ENCODE measurements at places on chromosomes 3 and 15. TPM values are rescaled to one million over a fixed set of nuclear protein-coding genes. Genes with fewer than 3 reads are reported as not detected.

DNA sequence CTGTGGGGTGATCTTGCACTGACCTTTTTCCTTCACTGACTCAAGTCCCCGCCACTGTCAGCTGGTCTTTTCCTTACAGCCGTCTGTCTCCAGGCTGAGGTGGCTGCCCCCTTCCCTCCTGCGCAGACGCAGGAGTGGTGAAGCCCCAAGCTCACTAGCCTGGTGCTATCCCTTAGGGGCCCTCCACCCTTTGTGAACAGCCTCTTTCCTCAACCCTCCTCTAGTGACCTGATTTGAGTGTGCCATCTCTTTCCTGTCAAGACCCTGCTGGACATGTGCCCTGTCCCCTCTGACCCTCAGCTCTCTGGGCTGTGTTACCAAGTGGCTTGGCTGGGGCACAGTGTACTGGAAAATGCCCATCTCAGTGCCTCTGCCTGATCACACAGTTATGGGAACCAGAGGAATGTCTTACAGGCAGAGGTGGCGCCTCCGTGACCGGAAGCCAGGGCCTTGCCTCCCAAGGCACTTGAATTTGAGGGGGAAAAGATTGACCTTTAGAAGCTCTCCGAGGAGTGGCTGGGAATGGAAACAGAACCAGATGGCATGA, 8.7 kb downstream of the KBTBD13 start:
- no peak for DNase-seq

DNA sequence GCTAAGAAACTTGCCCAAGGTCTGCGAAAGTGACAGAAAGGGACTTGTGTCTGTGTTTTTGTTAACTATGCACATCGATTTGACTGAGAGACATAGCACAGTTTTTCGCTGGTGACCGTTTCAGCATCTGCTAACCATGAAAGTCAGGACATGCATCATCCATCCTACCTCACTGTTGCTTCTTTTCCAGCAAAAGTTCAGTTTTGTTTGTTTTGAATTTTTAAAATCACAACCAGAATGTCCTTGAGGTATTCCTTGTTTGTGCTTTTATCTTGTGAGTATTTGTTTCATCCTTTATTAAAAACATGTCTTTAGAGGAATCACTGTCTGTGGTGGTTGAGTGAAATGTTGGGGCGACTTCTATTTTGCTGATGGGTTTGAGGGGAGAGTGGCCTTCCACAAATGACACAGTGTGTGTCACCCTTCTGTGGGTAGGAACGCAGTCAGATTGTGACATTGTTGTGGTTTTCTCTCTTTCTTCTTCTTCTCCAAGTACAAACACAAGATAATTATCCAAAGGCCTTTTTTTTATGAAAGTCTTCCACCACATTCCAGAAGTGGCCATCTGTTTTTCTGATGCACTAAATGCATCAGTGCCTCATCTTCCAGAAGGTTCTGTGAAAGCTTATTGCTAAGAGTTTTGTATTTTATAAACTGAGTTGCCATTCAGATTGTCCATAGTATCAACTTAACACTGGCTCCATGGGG, 214.4 kb upstream of the NR2E3 start:
- no peak for DNase-seq

IL5RA gene
- total RNA-seq = not detected

- no peak for DNase-seq
Measured at GRCh38 chr15:37524601-37525000, 409.8 kb upstream of the TMCO5A start.

DNA sequence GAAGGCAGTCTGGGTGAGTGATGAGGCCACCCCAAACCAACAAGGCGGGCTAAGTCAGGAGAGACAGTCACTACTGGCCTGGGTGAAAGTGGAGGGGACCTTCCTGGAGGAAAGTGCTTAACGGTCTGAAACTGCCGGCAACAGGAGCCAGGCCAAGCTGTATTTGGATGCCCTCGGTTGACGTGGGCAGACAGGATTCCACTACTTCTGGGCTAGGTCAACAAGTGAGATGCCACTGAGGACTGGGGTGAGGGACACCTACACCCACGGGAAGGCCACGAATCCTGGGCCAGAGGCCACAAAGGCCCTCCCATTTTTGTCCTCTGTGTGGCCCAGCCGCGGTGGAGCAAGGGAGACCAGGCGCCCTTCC, 12.3 kb downstream of the SPTBN5 start:
- DNase-seq = no peak

DNA sequence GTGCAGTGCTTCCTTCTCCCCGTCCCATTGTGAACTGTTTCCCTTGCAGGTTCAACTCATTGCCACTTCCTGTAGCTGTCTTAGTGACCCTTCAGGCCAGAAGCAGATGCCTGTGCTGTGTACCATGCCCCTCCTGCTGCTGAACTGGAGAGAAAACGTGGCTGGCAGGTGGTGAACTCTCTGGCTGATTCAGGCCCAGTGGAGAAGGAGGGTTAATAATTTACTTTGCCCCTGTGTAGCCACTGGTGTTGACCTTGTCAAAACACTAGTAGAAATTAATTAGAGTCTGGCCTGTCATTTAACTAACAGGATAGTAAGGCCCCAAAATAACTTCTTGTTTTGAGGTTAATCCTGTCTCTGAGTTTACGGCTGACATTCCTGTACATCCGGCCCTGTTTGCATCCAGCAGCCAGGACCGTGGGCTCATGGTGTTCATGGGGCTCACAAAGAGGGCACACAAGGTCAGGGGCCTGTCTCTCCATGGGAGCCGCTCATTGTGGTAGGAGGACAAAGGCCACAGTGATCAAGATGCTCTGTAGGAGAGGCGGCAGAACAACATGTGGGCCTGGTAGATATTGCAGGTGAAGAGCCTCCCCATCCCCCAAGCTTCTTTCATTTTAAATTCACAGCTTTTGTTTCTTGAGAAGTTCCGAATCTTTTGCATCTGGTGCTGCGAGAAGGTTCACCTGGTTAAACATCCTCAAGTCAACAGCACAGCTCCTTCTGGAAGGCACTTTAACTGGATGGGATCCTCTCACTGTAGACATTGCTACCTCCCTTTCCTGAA, 101.6 kb downstream of the CGNL1 start:
- DNase-seq = no peak

GRCh38 chr15:67806536-67806935, 18.8 kb upstream of the SKOR1 start:
- DNase-seq = no peak

GRCh38 chr15:59174835-59175831, 31.5 kb upstream of the LDHAL6B start:
- DNase-seq = no peak

DNA sequence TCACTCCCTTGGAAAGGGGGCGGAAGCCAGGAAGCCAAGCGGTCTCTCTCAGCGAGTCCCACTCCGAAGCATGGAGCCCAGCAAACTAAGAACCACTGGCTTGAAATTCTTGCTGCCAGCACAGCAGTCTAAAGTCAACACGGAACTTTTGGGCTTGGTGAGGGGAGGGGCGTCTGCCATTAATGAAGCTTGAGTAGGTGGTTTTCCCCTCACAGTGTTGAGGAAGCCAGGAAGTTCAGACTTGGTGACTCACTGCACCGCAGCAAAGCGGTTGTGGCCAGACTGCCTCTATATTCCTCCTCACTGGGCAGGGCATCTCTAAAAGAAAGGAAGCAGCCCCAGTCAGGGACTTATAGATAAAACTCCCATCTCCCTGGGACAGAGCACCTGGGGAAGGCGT, 665.4 kb upstream of the CBLB start:
- DNase-seq = no peak

DNA sequence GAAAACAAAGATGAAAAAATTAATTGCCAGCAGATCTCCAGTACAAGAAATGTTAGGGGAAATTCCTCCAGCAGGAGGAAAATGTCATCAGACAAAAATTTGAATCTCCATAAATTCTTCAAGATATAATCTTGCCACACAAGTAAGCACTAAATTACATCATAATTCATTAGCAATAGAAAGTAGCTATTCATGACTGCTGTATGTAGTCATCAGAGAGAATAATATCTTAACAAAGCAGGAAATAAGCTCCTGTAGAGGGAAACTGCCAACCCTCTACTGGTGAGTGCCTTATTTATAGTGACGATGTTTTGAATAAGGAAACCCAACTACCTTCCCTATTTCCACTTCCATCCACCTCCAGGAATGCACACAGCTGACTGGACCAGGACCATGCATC, 15.8 kb upstream of the SLC27A2 start:
- no peak for DNase-seq

- DNase-seq = no peak
Measured at GRCh38 chr3:168053115-168053514, 42.6 kb downstream of the GOLIM4 start.

CPN2 gene
- not detected for total RNA-seq

PPP1R14D gene
- not detected for total RNA-seq

GRCh38 chr3:114660808-114661207, 367.0 kb downstream of the TIGIT start:
- DNase-seq = no peak

IP6K1 gene
- total RNA-seq = 23.0 TPM

DNA sequence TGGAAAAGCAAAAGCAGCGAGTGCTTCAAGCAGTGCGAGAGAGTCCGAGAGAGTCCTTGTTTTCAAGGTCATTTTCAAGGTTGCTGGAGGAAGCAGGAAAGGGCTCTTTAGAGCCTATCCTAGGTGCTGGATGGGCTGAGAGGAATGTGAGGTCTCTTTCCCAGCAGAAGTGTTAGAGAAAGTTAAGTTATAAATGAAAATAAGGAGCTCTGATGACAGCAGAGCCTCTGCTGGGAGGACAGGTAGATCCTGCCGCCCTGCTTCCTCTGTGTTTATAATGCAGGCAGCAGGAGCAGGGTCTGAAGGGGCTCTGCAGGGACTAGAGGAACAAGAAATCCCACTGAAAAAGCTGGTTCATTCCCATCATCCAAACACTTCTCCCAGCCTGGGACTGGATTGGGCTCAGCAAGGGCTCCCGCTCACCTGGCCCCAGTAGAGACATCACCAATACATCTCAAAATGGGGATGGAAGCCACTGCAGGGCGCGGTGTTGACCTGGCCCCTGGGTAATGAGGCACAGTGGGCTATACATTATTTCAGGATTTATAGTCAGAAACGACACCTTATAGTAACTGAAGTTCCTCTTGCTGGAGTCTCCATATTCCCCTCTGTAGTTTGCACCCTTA, 41.5 kb upstream of the RAB6B start:
- no peak for DNase-seq

GRCh38 chr3:161737171-161737570, 240.6 kb downstream of the OTOL1 start:
- DNase-seq = no peak

RBP2 gene
- not detected for total RNA-seq

DNA sequence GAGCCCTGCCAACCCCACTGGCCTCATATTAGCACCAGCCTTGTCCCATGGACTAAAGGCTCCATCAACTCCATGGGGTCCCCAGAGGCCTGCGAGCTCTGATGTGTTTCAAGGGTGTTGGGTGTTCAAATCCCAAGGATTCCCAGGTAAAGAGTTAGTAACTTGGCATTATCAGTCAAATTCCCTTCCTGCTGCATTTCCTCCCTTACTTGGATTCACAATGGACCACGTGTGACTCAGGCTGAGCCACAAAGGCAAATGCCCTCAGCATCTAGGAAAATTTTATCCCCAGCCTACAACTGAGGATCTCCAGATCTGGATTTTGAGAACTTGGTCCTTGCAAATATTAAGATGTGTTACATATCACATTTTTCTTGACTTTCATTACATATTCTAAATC, 58.8 kb downstream of the GADL1 start:
- DNase-seq = no peak

- DNase-seq = no peak
Measured at GRCh38 chr15:65981837-65982626, 112.7 kb downstream of the RAB11A start.

GAP43 gene
- not detected for total RNA-seq

GRCh38 chr15:34161329-34161963, 48.5 kb downstream of the KATNBL1 start:
- no peak for DNase-seq

DNA sequence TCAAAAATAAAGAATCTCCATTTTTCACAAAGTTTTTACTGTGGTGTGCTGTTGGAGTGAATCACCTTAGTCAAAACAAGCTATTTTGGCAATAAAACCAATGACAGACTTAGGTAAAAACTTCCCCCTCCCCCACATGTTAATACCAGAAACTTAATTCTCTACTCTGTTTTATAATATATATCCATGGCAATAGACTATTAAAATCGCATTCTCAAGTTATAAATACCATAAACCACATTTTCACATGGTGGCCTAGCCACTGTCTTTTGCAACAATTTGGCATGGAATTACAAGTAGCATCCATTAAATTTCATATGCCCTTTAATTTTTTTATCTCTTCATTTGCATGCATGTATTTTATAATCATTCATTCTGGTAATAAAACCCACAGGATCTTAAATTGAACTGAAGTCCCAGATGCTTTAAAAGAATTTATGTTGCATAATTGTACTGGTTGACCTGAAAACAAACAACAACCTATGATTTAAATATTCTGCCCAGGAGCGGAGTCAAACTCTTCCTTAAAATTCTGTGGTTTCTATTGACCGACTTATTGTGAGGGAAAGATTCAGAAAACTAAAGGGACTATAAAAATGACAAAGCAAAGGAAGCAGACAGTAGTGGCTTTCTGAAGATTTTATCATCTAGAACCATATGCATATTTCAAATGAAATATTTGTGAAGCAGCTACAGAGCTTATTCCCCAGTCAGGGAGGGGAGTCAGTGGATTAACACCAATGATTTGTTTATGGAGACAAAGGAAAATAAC, 229.0 kb upstream of the TBL1XR1 start:
- no peak for DNase-seq

CLSTN2 gene
- total RNA-seq = 3.8 TPM

DNA sequence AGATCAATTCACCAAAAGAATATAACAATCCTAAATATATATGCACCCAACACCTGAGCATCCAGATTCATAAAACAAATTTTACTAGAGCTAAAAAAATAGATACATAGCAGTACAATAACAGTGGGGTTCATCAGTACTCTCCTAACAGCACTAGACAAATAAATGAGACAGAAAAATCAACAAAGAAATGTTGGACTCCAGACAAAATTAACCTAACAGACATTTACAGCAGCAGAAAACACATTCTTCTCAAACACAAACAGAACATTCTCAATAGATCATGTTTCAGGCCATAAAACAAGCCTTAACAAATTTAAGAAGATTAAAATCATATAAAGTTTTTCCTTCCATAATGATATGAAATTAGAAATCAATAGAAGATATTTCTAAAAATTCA, 124.8 kb upstream of the NECTIN3 start:
- no peak for DNase-seq

GRCh38 chr15:47577461-47577860, 139.8 kb upstream of the SEMA6D start:
- no peak for DNase-seq

- DNase-seq = no peak
Measured at GRCh38 chr15:95254263-95254662, 1022.9 kb downstream of the MCTP2 start.

DNA sequence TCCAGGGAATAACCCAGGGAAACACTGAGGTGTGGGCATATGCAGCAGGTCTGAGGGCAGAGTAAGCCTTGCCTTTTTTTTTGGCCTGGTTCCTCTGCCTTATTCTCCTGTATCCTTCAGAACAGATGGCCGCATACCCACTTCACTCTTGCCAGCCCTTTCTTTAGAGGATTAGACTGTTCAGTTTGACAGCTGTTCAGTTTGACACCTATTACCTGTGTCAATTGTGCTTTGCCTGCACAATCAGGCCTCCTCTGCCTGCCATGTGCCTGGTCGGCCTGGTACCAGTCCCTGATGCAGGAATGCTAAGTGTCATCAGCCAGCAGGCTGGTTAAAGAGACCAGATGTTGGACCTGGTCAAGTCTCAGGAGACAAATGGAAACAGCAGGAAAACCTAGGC, 22.3 kb downstream of the TM6SF1 start:
- no peak for DNase-seq

Data from esophagus squamous epithelium (tissue), 5 donors.